ENCODE measurements at places on chromosomes 5 and 9.

DNA sequence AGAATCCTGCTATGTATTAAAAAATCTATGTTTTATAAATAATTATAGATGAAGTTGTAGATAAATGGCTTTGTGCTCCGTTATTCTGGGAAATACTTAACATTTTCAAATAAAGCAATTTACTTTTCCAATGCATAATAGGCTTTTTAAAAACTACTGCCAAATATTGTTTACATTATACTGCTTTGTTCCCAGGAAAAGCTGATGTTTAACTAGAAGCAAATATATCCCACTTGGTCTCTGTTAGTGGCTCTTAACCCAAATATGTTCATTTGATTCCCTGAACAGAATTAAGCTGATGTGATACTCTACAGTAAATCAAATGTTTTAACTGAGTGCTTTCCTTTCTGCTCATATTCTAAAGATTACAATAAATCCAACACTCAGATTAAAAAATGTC, 326.3 kb downstream of the SLCO4C1 start:
- no peak for DNase-seq

DNA sequence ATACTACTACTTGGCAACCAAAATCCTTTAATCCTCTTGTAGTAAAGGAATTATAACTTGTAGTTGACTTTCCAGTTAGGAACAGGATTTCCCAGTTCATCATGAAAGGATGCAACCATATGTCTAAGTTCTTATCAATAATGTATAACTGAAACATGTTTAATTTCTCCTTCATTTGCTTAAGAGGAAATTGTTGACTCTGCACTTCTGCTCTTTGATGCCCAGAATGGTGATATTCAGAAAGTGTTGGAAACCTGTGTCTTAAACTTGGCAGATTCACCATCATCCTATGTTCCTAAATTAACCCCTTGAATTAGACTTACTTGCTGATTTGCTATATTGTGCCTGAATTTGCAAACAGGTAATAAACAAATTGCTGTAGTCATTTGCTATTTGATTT, 201.5 kb downstream of the PTPRD start:
- DNase-seq = no peak

GRCh38 chr5:130568791-130569190, 596.3 kb downstream of the HINT1 start:
- no peak for DNase-seq

DNA sequence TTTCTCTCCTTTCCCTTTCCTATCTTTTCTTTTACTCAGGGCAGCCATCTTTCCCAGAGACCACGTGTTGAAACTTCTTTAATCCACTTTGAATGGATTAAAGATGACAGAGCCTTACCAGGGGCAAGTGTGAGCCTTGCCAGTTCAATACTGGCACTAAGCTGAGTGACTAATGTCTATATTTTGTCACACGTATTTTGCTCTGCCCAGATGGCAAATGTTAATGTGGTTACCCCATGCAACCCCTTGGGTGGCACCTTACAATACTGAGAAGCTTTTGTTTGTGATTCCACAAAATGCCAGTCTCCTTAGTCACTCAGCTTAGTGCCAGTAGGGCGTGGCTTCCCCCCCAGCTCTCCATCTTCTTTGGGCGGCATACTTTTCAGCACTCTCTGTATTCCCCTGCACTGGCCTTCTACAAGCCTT, 24.8 kb downstream of the ANXA1 start:
- no peak for DNase-seq

DNA sequence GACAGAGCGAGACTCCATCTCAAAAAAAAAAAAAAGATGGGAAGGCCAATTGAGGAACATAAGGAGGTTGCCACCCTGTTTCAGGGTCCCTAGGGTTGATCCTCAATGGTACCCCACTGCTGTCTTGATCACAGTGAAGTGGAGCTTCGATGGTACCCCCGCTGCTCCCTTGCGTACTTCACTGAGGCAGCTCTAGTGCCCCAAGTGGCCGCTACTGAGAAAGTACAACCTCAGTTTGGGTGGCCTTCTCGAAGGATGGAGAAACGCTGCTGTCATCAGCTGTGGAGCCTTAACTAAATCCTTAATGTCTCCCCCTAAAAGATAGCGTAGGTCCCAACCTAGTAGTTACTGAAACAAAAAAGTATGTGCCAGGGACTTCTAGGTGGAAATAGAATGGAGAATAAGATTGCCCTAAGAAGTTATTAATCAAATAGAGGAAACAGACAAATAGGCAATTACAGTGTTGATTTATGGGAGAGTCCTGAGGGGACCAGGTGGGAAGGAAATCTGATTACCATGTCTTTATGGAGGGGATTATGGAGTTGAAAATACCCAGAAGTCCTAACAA, 6.3 kb downstream of the TESK1 start:
- peak; percentile 58 for DNase-seq

DNA sequence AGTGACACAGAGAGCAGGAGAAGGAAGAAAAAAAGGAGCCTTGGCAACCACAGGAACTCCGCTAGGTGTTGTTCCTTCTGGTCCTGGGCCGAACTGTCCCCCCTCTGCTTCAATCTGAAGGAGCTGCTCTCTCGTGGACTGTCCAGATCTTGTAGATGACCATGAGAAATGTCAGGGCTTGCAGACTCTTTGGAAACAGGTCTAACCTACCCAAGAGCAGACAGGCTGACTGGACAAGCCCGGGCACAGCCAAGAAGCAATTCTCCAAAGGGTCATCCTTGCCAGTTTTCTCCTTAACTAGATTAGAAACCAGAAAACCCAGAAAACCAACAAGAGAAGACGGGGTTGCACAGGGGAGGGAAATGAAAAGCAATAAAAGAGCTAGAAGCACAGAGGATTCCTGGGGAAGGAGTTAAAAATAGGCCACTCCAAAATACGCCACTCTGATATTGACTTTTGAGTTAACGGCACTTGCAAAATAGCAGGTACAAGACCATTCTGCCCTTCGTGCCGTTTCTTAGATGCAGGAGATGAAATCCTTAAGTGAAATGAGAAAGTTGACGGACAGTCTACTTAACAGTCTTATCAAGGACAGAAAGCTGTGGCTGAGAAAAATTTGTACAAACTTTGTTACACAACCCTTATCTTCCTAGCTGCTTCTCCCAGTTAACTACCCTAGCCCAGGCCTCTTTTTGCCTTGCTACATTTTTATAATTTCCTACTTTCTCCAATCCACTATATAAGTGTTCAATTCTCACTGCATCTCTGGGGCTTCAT, 5.8 kb downstream of the GCNT4 start:
- peak; percentile 15 for DNase-seq
